ENCODE measurements at places on chromosomes 11 and 22. TPM values are rescaled to one million over a fixed set of nuclear protein-coding genes. Genes with fewer than 3 reads are reported as not detected.
A peak's percentile ranks its signal among the peaks of the same experiment; 100 is the strongest.

PAMR1 gene
- not detected for total RNA-seq

SEPTIN3 gene
- total RNA-seq = 0.08 TPM

MOV10L1 gene
- total RNA-seq = not detected

TMEM191B gene
- total RNA-seq = 3.1 TPM

FAT3 gene
- not detected for total RNA-seq

PRAME gene
- total RNA-seq = not detected

C22orf23 gene
- not detected for total RNA-seq

NXPE1 gene
- not detected for total RNA-seq

OR8D1 gene
- total RNA-seq = not detected

SHISA8 gene
- total RNA-seq = 0.54 TPM

DNA sequence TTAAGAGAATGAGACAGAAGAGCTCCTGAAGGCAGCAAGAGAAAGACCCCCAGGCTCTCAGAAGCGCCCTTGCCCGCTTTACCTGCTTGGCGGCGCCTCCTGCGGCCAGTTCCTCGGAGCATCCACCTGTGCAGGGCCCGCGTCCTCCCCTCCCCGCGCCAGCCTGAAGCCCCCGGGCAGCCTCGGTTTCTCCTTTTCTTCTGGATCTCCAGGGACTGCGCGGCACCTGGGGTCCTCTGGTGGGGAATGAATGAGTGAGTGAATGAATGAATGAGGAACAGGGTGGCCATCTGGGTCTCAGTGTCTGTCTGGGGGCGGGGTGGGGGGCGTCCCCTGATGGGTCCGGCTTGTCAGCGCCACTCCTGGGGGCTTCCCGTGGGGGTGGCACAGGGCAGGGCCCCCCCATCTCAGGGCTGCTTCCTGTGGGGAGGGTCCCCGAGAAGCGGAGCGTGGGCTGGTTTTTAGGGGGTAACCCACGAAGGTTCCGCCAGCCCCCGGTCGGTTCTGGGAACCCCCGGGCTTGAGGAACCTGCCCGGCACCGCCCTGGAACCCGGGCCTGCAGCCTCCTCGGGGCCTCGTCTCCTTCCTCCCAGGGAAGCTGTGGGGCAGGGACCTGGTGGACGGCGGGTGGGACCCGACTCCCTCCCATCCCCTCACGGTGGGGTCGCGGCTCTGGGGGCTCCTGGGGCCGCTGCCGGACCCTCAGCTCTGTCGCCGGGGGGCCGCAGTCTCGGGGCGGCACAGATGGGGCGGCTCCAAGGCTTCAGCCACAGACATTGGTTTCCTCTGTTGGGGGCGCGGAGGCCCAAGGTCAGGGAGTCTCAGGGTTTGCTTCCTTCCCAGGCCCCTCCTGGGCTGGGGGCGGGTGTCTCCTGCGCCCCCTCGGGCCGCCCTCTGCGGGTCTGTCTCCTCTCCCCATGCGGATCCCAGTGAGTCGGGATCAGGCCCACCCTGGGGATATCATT lies 8.3 kb upstream of the KRTAP5-7 start:
- DNase-seq = no peak

- no peak for DNase-seq
Measured at GRCh38 chr22:24937114-24937513, 9.4 kb downstream of the LHFPL7 start.

DNA sequence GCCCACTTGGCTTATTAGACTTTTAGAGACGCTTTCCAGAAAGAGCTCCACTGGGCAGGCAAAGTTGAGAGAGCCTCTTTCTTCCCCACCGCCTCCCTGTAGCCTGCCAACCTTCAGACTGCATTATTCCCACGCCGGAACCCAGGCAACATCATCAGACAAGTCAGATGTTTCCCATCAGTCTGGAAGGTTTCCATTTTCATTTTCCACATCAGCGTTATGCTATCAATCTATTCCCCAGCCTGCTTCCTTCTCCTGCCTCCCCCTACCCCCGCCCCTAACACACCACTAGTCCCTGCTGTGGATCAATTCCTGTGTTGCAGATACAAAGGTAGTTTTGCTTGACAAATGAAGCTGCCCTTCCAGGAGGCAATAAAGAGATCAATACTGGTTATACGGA lies 184.8 kb downstream of the DSCAML1 start:
- DNase-seq = no peak

- DNase-seq = no peak
Measured at GRCh38 chr11:62352355-62353336, 15.4 kb downstream of the ASRGL1 start.

GRCh38 chr11:73380331-73380730 lies 4.1 kb downstream of the RELT start:
- DNase-seq = no peak

DNA sequence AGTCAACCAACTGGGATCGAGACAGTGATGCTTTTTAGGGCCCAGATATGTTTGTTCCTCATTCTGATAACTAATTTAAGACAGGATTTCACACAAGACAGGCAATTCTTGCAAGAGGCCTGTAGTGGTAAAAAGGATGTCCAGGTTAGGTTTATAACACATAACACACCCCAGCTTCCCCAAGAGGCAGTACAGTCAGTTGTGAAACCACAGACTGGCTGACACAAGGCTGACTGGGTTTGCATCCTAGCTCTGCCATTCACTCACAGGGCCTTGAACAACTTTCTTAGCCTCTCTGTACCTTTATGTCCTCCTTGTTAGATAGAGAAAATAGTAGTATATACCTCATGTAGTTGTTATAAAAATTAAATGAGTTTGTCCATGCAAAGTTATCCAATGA lies 55.0 kb upstream of the PTH start:
- no peak for DNase-seq

DNA sequence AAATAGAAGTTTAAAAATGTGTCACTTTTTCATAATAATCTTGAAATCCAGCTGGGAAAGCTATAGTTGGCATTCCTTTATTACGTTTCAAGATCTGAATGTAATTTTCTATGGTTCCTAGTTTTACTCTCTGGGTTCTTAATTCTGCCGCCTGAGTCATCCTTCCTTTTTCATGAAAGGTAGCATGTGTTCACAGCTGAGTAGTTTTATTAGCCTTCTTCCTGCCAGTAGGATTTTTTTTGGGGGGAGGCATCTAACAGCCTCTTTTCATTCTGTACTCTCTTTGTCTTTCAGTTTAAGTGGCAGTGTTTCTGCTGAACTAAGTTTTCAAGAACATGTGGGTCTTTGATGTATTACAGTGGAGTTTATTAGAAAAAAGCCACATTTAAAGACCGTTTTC lies 36.5 kb downstream of the OR2AG2 start:
- no peak for DNase-seq

DNA sequence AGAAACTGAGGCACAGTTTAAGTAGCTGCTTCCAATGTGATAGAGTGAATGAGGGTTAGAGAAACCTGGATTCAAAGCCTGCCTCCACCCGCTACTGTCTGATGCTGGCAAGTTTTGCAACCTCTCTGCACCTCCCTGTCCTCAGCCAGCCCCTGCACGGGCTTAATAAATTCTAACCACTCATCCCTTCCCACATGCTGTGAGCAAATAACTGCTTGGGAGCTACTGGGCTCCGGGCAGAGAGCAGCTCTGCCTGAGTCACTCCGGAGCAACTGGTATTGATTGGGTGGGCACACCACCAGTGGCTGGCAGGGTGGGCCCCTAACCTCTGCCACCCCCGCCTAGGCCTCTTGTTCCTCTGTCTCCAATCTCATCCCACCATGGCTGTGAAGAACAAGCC lies 104.3 kb upstream of the SYT13 start:
- DNase-seq = no peak

- DNase-seq = peak; percentile 80
Measured at GRCh38 chr11:1882265-1883238, 9.1 kb downstream of the PRR33 start.

GRCh38 chr11:46250745-46251052 lies 26.8 kb upstream of the CREB3L1 start:
- no peak for DNase-seq

DNA sequence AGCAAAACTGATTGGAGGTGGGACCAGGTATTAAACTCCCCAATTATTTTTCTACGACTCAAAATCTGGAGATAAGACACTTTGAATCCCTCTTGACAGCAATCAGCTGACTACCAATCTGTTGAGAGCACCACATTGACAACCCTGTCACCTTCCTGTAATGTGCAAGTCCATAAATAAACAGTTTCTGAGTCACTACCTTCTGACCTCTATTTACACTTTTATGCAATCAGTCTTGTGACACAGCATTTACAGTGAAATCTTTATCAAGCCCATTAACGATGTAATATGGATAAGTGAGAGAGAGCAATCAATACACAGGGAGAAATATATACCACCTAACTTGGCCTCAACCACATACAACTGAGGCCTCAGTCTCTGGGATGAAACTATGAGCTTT lies 283.7 kb upstream of the ANO5 start:
- DNase-seq = no peak

DNA sequence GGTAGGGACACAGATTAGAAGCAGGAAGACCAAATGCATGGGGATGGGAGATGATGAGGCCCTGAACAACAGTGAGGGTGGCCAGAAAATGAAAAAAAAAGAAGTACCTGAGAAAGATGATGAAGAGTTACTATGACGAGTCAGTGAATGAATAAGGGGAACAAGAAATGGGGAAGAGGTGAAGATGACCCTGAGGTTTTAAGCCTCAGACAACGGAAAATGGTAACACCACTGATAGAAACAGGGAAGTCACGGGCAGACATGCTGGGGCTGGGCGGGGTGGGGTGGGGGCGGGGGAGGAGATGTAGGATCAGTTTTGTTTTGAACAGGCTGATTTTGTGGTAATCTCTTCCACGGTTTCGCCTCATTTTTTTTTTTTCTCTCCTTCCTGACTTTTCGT lies 205.1 kb upstream of the CADM1 start:
- DNase-seq = no peak

DNA sequence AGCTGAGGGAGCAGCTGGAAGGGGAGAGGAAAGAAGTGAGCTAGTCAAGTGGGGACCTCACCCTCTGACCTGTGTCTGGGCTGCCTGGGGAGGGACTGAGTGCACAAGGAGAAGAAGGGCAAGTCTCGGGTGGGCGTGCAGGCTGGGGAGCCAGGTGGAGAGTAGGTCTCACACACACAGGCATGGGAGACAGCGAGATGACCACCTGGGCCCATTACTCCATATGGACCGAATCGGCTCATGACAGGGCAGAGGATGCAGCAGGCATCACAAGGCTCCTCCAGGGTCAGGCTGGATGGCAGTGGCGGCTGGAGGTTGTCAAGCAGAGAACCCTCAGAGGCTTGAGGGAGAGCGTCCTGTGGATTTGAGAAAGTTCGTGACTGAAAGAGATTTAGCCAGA lies 63.5 kb downstream of the CEP164 start:
- DNase-seq = no peak

DNA sequence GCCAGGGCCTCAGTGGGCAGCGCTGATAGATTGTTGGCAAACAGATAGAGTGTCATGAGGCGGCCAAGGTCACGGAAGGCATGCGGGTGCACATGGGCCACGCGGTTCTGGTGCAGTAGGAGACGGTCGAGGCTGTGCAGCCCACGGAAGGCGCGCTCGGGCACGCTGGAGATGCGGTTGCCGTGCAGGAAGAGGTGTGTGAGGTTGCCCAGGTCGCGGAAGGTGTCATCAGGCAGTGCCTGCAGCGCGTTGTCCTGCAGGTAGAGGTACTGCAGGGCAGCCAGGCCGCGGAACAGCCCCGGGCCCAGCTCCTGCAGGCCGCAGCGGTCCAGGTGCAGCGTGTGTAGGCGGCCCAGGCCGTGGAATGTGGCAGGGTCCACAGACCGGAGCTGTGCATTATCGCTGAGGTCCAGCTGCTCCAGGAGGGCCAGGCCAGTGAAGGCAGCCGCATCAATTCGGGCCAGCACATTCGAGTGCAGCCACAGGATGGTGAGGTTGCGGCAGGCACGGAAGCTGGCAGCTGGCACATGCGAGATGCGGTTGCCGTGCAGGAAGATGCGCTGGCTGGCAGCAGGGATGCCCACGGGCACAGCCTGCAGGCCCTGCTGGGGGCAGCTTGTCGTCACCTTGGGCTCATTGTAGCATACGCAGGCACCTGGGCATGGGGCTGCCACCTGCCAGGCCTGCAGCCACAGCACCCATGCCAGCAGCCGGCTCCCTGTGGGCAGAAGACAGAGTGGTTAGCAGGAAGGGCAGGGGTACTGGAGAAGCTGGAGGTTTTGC lies 25.5 kb downstream of the RTN4R start:
- DNase-seq = no peak

DNA sequence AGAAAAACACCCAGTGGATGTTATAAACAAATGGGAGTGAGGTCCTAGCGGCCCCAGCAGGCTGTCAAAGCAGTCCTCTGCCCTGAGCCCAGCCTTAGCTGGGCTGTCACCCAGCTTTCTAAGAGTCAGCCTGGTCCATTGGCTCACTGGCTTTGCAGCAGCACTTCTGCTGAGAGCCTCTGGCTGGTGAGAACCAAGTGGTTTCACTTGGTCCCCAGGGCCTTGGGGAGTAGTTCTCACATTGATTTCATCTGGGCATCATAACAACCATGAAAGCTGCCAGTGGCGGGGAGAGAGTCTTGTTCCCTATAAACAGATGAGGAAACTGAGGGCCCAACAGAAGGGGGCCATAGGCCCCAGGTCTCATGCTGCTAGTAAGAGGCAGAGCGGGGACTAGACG lies 11.4 kb downstream of the SEC14L6 start:
- DNase-seq = no peak

- DNase-seq = no peak
Measured at GRCh38 chr11:27158456-27159334, 118.1 kb downstream of the BBOX1 start.

GRCh38 chr22:37641561-37641949 lies 2.1 kb downstream of the SH3BP1 start:
- DNase-seq = no peak

- no peak for DNase-seq
Measured at GRCh38 chr11:115715251-115715770, 211.1 kb upstream of the CADM1 start.

- DNase-seq = no peak
Measured at GRCh38 chr11:70059971-70060370, 18.1 kb upstream of the ANO1 start.

GRCh38 chr11:117946842-117947526 lies 17.8 kb upstream of the TMPRSS13 start:
- DNase-seq = peak; percentile 84

DNA sequence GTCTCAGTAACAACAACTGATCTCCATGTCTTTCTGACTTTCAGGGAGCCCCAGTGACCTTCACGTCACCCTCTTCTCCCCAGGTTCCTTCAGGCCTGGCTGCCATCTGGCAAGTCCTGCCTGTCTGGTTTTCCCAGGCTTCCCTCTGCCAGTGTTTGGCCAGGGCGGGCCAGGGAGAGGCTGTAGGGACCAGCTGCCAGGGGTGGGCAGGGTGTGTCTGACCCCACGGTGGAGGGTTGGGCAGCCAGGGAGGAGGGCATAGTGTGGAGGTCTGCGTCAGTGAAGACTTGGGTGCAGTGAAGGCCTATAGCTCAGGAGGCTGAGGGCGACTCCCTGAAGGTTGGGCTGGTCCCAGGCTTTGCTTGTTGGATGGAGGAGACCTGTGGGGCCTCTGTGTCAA lies 11.9 kb upstream of the MRGPRX2 start:
- DNase-seq = no peak

DNA sequence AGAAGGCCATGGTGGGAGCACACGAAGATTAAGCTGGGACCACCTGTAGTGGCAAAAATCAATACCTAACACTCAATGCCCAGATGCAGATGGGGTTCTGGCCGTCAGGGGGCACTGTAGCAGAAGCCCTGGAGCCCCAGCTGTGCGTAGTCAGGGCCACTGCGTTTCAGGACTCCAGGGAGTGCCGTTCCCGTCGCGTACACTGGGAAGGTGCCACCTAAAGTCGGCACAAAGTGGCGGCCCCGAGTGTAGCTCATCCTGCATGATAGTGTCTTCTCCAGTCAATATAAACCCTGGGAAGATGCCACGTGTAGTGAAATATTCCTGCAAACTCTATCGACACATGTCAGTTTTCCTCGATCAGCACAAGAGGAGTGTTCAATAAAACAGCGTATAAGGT lies 123.8 kb upstream of the NTM start:
- no peak for DNase-seq

GRCh38 chr11:74357449-74357848 lies 40.8 kb downstream of the PGM2L1 start:
- DNase-seq = no peak
